NCI-H1105 (cell line): ENCODE measurements at places on chromosomes 11 and 22.

- no peak for DNase-seq
Measured at GRCh38 chr11:14323118-14323676, 35.8 kb downstream of the RRAS2 start.

GRCh38 chr11:104876861-104877431 is 21.3 kb downstream of the CASP12 start:
- DNase-seq, result no peak

DNA sequence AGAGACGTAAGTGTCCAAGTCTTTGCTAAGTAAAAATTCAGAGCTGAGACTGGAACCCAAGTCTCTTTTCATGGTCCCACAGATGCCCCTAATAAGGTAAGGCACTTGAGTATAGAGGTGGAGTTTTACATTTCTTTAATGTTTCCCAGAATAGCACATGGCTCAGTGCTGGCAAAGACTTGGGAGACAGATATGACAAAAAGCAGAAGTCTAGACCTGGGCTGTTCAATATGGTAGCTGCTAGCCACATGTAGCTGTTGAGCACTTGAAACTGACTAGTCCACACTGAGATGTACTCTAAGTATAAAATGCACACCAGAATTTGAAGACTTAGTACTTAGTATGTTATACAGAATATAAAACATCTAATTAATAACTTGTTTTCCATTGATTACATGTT is 17.6 kb downstream of the VSTM5 start:
- DNase-seq, result no peak

DNA sequence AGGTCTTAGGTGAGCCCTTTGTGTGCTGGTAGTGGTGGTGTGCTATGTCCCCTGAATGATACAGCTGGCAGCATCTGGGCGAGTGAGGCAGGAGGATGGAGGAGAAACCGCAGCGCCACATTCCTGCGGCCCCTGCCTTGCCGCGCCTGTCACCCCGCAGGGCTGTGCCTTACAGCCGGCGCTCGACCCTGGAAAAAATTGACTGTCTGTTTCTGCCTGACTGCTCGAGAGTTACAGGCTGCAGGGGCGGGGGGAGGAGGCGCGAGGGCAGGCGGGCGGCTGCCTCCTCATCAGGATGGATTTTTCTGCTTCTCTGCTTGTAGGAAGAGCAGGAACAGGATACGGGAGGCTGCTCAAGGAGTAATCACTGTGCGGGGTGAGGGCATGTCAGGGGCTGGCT is 443.4 kb downstream of the MIAT start:
- peak; percentile 46 for DNase-seq

DNA sequence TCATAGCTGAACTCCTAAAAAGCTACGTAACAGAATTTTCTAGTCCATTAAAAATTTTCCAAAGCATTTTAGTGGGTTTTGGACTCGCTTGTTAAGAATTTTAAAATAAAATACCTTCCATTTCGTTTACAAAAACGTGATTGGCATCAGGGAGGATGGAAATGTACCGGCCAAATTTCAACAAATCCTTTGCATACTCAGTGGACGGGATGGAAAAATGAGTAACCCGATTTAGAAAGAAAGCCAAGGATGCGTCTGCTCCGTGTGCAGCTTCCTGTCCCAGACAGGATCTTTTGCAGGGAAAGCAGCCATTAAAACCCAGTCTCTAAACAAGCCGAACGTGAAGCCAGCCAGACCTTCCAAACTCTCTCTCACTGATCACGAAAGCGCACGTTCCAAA is 15.6 kb downstream of the TMEM184B start:
- DNase-seq, result no peak

DNA sequence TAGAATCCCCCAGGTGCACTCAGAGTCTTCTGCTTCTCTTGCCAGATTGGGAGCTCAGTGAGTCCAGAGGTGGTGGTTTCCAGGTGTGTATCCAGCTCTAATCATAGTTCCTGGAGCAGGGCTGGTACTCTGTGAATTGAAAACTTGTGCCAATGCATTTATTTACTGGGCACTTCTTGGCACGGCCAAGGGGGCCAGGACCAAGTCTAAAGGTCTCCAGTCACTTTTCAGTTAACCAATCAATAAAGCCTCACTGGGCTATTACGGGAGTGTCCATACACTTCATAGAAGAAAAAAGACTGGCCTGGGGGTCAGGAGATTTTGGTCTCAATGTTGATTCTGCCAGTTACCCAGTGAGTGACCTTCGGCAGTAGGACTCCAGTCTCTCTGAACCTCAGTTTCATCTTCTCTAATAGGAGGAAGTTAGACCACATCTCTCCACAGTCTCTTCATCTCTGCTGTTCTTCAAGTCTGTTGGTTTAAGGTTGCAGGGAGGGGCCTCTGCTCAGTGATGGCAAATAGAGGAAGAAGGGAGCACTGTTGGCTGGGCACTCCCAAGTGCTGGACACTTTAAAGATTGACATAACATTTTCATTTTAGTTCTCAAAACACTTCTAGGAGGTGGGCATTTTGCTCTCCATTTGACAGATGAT is 188.5 kb upstream of the E2F8 start:
- no peak for DNase-seq

- DNase-seq, result no peak
Measured at GRCh38 chr11:105177658-105178057, 38.1 kb upstream of the CARD18 start.

DNA sequence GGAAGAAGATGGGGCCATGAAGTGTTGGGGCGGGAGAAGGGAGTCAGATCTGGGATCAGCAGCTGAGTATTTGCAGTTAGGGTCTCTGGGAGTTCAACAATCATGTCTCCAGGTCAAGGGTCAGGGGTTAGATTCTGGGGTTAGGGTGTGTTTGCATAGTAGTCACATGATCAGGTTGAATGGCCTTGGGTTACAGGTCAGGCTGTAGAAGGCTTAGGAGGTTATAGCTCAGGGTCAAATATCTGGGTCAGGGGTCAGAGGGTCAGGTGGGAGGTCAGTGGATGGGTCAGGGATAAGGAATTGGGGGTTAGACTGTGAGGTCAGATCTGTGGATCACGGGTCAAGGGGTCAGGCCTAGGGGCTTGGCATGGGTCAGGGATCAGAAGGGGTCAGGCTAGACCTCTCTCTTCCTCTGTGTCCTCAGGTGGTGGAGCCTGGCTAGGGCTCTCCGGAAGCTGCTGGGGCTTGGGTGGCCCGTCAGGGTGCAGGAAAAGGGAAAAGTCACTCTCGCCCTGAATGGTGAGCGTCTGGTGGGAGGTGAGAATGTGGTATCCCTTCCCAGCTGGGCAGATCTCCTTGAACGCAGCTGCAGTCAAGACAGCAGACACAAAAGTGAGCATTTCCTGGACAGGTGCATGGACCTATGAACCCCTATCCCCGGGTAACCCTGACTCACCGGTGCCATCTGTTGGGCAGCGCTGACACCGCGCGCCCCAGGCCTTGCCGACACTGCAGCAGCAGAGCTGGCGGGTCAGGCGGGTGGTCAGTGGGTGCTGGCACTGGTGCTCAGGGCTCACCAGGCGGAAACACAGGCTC is 6.4 kb downstream of the LTBP3 start:
- DNase-seq, result peak; percentile 85

DNA sequence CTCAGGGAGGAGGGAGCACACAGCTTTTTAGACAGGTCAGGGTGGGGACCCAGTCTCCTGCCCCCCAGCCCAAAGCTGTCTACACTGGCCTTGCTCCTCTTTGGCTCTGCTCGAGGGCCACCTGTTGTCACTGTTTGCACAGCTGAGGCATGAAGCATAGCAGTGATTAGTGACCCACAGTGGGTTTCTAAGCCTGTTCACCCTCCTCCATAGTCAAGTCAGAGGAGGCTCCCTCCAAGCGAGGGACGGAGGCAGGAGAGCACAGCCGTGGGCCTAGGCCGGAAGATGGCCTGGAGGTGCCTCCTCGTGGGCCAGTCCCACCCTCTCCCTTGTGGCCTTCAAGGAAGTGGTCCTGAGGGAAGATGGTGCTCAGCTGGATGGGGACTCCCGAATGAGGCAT is 241.1 kb downstream of the GRIK4 start:
- no peak for DNase-seq
